ENCODE measurements at places on chromosomes 7 and 10.
A peak's percentile ranks its signal among the peaks of the same experiment; 100 is the strongest.

DNA sequence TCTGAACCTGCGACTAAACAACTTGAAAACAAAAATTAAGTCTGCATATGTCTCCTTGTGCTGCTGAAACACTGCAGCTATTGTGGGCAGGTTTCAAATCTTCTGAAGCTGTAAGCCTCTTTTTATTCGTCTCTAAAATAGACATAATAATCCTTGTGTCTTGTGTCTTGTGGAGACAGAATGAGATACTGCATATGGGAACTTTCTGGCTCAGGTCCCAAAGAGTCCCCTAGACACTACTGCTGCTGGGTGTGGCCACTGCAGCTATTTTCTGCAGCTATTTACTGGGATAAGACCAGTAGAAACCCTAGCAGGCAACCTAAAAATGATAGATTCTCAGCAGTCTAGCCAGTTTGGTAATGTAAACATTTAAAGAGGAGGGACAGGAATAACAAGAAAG lies 252.0 kb downstream of the ELMO1 start:
- no peak for DNase-seq

DNA sequence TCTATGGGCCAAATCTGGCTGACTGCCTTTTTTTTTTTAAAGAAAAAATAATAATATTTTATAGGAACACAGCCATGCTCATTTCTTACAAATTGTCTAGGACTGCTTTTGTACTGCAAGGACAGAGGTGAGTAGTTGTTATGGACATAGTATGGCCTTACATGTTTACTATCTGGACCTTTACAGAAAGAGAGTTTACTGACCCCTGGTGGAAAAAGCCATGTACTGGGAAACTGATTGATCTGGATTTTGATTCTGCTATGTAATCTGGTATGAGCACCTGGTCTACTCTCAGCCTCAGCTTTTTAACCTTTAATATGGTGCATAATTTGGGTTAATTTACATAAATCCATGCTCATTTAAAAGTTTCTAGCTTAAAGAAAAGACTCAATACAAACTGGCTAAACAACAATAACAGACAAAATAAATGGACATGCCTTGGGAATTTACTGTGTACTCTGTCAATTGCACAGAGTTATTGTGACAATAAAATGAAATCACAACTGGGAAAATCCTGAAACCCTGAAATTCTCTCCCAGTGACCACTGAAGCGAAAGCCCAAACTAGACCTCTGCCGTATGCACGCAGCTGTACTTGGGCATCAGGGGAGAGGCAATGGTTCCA lies 260.7 kb downstream of the BMPER start:
- DNase-seq = no peak

- DNase-seq = peak; percentile 42
These were observed 40.3 kb downstream of the CPVL start for GRCh38 chr7:29105752-29106668.

DNA sequence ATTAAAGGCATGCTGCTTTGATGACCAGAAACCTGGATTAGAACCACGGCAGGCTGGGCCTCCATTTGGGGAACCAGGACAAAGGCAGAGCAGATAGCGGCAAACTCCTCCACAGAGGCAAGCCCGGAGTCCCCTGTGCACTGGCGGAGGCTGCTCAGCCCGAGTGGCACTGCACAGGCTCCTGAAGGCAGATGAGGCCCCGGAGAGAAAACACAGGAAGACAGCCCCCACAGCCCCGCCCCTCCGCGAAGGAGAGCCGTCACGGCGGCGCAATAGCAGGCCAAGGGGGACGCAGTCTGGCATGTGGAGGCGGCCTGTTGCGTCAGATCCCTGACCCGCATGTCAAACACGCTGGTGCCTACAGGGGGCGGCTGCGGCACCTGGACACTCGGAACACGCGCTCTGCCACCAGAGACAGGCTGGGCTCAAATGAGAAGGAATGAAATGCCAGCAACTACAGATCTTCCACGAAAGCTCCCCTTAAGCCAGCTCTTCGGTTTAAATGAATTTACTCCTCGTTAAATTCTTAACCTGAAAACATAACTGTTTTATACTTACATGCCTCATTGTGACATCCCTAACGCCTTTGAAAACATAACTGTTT lies 128.5 kb downstream of the MAD1L1 start:
- no peak for DNase-seq

DNA sequence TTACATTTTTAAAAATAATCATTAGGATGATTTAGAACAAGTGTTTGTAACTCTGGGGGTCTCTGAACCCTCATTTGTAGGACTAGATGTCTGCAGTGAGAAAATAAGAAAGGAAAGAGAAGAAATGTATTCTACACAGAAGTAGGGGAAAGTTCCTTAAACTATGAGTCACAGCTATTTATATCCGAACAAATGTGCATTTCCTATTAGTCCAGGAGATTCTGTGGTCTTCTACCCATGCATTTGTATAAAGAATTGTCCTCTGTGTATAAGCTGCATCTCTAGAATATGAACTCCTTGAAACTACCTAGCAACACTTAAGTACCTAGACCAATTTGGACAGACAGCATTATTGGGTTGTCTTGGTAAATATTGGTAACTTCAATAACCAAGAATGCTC lies 15.9 kb upstream of the CD36 start:
- no peak for DNase-seq

DNA sequence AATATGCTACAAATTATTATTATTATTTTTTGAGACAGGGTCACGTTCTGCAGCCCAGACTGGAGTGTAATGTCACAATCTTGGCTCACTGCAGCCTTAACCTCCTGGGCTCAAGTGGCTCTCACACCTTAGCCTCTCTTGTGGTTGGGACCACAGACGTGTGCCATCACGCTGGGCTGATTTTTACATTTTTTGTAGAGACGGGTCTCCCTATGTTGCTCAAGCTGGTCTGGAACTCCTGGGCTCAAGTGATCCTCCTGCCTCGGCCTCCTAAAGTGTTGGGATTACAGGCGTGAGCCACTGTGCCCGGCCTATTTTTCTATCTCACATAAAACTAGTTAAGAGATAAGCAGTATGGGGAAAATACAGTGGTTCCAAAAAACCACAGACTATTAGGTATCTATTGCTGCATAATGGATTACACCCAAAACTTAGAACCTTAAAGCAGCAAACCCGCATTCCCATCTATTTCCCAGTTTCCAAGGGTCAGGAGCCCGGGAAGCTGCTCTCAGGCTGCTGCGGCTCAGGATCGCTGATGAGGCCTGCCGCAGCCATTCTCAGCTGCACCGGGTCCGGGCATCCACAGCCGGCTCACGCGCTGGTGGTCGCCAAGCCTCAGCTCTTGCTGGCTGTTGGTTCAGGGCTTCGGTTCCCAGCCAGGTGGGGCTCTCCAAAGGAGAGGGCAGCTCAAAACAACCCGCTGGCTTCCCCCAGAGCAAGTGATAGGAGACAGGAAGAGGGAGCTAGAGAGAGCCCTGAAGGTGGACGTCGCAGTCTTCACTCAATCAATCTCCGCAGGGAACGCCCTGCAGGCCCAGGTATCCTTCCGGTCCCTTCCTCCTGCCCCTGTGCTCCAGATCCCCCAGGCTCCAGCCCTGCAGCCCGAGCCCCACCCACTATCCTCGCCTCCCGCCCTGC lies 128.2 kb downstream of the UBE2H start:
- peak; percentile 68 for DNase-seq

GRCh38 chr7:25381818-25382589 lies 153.7 kb upstream of the NPVF start:
- DNase-seq = no peak

GRCh38 chr7:115693779-115694178 lies 336.8 kb downstream of the TFEC start:
- no peak for DNase-seq

- DNase-seq = no peak
These were observed 164.0 kb downstream of the SLC25A13 start for GRCh38 chr7:96157856-96158255.
